ENCODE measurements at places on chromosomes 1 and 21.

GRCh38 chr1:185398022-185398421 is 81.0 kb upstream of the IVNS1ABP start:
- DNase-seq, result no peak

DNA sequence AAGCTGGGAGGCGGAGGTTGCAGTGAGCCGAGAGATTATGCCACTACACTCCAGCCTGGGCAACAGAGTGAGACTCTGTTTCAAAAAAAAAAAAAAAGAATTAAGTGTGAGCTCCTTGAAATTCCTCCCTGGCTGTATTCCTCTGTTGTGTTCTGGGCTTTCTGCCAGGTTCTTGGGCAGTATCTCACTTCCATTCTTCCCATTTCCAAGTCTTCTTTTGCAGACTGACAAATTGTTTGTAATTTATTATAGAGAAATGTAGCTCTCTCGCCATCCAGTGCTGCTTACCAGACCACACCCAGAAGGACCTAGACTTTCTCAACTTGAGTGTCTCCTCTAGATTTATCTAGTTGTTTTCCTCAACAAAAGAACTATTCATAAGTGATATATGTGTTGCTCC is 105.0 kb upstream of the ADGRL2 start:
- DNase-seq, result peak; percentile 23

DNA sequence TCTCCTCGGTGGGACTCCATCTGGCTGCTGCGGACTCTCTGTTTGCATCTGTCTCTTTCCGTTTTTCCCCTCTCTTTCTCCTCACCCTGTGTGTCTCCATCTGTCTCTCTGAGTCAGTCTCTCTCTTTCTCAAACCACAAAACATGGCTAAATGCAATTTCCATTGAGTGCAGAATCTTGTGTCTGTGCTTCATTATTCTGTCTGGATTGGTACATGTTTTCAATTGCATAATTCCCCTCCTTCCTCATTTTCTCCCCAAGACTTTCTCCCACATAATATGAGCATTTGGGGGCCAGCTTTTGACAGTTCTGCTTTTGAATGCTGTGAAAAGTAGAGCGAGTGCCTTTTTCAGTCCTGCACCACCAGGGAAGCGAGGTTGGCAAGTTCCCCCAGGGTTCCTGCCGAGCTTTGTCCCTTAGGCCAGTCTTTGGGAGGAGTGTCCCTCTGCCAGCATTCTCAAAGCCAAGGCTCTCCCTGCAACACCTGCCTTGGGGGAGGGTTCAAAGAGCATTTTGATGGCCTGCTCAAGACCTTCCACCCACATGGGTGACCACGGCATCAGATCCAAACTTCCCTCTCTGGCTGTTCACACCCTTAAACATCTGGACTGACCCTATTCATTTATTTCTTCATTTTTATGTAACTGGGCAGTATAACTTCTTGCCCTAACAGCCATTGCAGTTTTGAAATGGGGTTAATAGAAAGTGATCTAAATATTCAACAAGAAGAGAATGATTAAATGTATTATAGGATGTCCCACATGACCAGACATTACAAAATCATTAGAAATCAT is 32.8 kb upstream of the SCMH1 start:
- DNase-seq, result no peak

- DNase-seq, result peak; percentile 46
These were observed 1.6 kb downstream of the ADAM15 start for GRCh38 chr1:155052439-155053395.

DNA sequence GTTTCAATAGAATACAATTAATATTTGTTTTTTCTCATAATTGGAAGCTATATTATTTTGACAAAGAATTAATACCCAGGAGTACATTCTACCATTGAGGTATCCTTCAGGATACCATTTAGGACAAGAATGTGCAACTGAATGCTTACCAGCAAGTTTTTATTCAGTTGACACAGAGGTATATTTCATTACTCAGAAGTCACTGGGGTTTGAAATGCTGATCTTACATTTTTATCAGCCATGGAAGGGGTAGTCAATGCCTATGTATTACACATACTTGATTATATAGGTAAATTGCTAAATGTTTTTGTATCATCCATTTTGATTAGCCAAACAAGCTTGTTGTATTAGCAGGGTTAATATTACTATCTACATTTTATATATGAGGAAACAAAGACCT is 48.0 kb downstream of the C1orf87 start:
- DNase-seq, result no peak

DNA sequence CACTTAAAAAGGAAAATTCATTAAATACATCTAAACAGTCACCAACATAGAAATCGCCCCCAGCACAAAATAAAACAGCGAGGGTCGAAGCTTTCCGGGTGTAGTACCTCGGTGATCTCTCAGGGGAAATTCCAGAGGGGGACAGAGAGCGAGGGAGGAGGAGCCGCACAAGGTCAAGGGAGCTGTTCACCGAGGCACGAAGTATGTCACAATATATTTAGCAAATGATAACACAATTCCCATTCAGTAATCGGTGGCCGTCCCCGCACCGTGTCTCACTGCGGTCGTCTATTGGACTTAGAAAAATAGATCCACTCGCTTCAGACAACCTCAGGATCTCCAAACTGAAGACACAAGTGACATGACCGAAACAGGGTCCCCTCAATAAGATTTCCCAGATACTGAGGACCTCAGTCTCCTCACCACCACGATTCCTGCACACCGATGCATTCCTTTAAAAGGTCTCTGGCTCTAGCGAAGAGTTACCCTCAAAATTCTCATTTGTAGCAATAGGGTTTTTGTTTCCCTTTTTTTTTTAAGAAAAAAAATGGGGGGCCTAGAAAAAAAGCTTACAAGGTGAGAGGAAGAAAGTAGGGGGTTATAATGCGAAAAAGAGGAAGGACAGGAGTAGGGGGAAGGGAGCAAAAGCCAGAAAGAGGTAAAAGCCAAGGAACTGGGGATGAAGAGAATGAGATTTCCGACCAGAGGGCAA is 1.1 kb downstream of the LPGAT1 start:
- peak; percentile 59 for DNase-seq

DNA sequence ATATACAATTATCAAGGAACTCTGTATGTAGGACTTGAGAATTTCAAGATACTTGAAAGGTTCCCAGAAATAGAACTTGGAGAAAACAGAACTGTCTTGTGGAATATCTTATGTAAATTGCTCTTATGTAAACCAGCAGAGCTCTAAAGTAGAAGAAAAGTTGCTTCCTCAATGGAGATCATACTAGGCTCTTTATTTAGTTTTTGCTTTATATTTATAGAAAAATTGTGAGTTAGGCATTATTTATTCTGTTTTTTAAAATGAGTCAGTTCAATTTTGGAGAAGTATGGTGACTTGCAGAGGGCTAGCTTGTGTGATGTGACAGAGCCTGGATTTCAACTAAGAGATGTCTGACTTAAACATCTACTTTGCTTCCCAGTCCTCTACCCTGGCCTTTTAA is 40.4 kb downstream of the ATP6V1G3 start:
- DNase-seq, result no peak
